ENCODE measurements at places on chromosomes 7 and 10.

GRCh38 chr7:16891338-16891737, 9.6 kb upstream of the AGR3 start:
- DNase-seq = no peak

DNA sequence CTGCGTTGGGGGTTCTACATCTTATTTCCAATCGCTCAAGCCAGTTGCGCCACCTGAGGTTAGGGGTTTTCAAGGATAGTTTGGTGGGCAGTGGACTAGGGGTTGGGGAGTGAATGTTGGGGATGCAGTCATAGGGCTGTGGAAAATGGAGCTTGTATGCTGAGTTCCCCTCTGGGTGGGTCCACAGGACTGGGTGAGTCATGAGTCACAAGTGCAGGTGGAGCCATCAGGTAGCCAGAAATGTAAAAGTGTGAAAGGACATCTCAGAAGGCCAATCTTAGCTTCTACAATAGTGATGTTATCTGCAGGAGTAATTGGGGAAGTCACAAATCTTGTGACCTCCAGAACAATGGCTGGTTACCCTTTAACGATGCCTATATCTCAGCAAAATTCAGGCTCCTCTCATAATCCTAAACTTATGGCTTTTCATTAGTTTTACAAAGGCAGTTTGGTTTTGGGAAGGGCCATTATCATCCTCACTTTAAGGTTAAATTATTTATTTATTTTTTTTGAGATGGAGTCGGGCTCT, 18.0 kb upstream of the MKRN1 start:
- no peak for DNase-seq

DNA sequence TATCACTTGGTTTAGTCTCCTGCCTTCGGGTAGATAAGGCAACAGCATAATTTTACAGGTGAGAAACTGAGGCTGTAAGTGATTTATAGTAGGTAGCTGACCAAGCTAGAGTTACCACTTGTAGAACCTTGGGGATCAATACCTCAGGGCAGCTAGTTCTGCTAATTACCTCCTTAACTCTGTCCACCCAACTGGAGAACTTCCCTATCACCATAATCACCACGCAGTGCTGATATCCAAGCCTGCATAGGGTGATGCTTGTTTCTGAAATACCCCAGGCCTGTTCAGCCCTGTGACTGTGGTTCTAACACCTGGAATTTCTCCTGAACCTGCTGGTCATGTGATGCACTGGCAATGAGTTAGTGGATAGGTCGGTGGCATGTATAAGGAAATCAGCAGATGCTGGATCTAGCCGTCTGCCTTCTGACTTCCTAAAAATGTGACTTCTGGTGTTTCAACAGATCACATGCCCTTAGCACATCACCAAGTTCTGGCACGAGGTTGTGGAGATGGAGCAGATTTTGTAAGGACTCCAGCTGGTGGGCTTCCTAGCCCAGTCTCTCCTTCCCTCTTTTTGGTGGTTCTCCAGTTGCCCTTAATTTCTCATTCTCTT, 15.3 kb downstream of the PLAU start:
- no peak for DNase-seq

DNA sequence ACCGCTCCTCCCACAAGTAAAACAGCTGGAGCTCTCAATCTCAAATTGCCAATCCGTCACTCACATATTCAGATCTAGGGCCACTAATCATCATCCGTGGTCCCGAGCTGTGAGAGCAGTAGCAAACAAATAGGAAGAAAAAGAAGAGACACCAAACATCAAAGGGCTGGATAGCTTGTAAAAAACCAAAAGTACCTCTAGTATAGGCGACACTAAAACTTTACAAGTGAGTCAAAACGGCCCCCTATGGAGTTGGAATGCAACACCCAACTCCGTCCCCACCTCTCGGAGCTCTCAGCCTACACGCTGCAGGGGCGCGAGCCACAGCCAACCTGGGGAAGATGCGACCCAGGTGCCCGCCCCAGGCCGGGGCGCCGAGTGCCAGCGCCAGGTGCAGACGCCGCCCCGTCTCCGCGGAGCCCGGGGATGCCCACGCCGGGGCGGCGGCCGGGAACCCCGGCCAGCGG, 581 bp downstream of the FAM3C start:
- peak; percentile 40 for DNase-seq

- DNase-seq = no peak
Measured at GRCh38 chr10:77320971-77321471, 316.6 kb downstream of the KCNMA1 start.

GRCh38 chr10:1549591-1550290, 187.6 kb downstream of the ADARB2 start:
- no peak for DNase-seq

GRCh38 chr7:70505886-70506285, 626.1 kb upstream of the GALNT17 start:
- no peak for DNase-seq

- DNase-seq = no peak
Measured at GRCh38 chr10:107443813-107444212, 279.3 kb upstream of the SORCS1 start.

- DNase-seq = no peak
Measured at GRCh38 chr7:139626817-139627216, 103.3 kb downstream of the CLEC2L start.

GRCh38 chr10:48926764-48927540, 12.7 kb downstream of the LRRC18 start:
- no peak for DNase-seq

- DNase-seq = no peak
Measured at GRCh38 chr7:143048827-143049226, 3.3 kb upstream of the OR6V1 start.

- no peak for DNase-seq
Measured at GRCh38 chr10:10460451-10460850, 557.2 kb upstream of the CELF2 start.

DNA sequence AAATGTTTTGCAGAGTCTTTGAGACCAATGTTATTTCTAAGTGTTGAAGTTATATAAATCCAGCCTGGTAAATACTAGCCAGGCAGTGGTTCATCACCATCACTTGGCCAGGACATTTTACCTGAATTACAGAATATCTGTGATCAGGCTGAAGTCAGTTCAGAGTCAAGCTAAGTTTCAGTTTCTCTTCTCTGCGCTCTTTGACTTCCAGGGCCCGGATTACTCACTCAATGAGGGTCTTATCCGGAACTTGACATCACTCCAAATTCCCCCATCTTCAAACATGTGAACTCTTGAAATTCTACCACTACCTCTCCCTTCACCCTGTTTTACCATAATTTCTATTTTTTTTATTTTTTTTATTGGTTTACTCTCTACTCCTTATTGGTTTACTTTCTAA, 36.6 kb upstream of the CCAR1 start:
- DNase-seq = no peak

DNA sequence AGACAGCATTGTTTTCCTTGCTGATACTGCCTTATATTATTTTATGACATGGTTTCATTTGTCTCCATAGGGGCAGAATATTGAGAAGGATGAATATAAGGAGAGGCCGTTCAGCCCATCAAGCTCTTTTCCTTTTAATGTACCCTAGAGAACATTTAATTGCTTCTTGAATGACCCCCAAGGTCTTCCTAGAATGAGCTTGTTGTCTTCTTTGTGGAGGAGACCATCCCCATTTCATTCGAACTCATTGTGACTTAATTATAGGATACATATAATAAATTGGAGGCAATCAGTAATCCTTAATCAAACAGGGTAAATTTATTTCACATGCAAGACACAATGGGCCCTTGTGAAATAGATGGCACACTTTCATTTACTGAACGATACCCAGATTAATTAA, 231.3 kb downstream of the MDFIC start:
- no peak for DNase-seq

DNA sequence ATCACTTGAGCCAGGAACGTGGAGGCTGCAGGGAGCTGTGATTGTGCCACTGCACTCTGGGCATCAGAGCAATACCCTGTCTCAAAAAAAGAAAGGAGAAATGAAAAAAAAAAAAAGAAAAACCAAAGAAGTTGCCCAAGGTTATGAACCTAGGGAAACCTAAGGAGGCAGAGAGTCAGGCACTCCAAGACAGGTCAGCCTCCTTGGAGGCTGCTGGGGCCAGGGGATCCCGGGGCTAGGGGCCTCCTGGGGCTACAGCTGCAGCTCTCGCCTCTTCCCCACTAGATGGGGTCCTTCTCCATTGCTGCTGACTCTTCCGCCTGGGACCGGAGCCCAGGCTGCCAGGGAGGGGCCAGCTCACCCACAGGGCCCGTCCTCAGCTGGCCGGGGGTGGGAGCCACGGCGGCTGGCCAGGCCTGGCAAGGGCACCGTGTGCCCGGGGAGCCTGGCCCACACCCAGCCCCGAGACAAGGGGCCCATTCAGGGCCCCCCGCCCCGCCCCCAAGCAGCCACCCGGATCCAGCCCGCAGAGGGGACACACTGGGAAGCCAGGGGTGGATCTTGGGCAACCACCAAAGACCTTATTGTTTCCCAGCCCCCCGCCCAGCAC, 1.7 kb upstream of the SPACDR start:
- no peak for DNase-seq

GRCh38 chr7:47149208-47149839, 432.6 kb downstream of the TNS3 start:
- no peak for DNase-seq

- no peak for DNase-seq
Measured at GRCh38 chr10:50874723-50875122, 10.7 kb downstream of the A1CF start.

DNA sequence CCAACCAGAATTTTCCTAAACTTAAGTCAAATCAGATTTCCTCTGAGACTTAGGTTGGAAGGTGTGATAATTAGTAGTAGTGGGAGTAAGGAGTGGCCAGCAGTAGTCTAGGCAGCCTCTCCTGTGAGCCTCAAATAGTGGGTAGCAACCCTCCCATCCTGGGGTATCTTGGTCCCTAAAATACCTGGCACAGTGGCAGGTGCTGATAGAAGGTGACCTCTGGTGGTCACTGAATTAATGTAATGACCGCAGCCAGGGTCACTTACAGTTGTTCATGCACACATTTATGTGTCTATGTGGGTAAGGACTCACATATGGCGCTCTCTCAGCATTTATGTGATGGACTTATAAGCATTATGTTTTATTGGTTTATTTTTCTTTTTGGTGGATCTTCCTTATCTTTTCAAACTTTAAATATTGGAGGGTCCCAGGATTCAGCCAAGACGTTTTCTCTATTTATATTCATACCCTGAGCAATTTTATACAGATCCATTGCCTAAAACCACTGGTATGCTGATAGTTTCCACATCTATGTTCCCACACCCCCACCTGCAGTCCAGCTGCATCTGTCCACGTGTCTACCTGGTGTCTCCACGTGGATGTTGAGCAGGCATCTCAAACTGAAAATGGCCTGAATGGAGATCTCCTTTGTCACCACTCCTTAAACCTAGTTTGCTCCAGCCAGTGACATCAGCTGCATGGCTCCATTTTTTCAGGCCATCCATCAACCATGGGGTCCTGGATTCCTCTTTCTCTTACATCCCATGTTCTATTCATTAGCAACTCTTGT, 18.3 kb downstream of the BMPER start:
- no peak for DNase-seq

DNA sequence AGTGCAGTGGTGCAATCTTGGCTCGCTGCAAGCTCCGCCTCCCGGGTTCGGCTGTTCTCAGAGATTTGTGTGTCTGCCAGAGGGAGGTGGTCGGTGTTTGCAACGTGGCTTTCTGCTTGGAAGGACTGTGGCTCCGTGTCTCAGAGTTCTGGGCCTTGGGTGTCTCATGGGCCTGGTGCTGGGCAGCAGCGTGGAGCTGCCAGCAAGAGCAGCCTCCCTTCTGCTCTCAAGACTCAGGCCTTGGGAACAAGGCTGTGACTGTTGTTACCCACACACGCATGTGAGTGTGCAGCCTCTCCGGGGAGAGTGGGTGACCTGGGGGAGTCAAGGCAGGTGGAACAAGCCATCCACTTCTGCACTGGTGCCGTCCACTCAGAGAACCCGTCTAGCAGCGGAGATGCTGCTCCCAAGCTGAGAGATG, 52.0 kb downstream of the VIPR2 start:
- no peak for DNase-seq
